ENCODE measurements at places on chromosomes 2 and 18.

DNA sequence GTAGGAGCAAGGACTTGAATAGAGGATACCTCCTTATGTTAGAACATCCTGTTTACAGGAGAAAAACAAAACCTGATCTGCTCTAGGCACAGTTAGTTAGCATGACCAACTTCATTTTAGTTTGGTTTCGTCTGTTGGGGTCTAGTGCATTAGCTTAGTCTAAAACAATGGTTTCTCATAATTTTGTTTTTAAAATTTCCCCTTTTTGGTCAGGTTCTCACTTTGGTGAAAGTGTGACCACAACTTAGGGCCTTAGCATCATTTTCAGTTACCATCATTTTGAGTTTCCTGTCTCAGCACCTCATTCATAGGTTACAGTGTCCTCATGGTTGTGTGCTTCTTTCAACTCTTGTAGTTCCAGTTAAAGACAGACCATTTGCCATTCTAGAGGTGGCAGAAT, 1277.0 kb upstream of the SLC39A10 start:
- no peak for DNase-seq

GRCh38 chr18:79439628-79440023, 43.9 kb downstream of the NFATC1 start:
- no peak for DNase-seq

DNA sequence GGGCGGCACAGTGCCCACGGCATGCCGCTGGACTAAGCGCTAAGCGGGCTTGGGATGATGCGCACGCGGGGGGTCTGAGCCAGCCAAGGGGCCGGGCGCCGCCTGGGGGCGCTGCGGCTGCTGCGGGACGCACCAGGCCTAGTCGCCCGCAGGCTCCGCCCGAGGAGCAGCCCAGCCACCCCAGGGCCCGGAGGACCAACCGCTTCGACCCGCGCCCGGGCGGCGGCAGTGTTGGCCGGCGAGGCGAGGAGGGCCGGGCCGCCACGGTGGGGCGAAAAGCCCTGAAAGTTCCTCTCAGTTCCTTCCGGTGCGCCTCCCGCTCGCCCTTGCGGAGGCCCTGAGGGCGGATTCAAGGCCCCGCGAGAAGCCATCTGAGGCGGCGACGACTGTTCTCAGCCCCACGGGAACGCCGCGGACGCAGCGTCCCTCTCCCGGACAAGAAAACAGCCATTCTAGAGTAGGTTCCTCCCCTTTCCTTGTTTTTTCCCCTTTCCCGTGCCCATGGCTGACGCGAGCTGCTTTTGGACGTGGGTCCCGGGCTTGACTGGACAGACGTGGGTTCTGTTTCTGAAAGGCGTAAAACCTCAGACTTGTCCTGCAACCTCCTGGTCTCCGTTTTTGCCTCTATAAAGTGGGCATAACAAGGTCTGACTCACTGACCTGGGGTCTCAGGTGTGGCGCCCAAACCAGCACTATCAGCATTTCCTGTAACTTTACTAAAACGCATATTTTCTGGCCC, at the start of gene ANKAR:
ANKAR (plus strand) TSS at position 297 of the 739 bp plus-strand sequence. CDS start 1,821 bp downstream, outside the sequence.
- no peak for DNase-seq

- DNase-seq, result no peak
Measured at GRCh38 chr18:29078273-29078672, 901.3 kb upstream of the CDH2 start.

DNA sequence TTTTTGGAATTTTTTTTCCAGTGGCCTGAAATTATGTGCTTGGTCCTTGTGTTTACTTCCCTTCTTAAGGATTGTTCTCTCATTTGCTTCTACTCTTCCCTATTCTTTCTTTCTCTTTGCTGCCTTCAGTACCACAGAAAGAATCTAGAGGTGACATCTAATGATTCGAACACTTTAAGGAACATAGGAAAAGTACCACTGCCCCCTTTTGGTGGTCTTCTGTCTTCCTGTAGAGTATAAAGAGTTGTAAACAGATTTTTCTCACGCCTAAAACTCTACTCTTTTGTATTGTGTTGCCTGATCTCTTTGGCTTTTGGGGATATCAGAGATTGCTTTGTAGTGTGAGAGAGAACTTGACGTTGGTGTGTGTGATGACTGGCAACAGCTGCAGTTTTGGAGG, 7.0 kb upstream of the SCTR start:
- DNase-seq, result no peak

DNA sequence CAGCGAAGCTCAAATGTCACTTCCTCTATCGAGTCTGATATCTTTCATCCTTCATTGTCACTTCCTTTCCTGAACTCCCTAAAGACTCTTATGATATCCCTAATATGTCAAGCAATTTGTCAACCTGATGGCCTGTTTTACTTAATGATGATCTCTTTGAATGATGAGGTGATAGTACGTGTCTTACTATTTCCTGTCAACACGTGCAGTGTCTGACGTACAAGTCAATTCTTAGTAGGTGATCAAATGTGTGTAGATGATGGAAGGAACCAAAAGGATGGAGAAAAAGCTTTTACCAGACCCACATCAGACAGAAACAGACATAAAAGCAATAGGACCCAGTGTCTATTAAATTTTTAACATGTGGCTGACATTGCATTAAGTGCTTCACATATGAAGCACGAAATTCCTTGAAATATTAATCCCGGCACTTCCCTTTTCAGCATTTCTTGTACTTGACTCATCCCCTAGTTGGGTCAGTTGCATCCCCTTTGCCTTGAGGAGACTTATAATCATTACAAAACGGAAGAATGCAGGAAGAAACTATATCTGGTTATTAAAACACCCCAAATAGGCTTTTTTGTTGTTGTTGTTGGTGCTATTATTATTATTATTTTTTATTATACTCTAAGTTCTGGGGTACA, 108.6 kb upstream of the NYAP2 start:
- no peak for DNase-seq

DNA sequence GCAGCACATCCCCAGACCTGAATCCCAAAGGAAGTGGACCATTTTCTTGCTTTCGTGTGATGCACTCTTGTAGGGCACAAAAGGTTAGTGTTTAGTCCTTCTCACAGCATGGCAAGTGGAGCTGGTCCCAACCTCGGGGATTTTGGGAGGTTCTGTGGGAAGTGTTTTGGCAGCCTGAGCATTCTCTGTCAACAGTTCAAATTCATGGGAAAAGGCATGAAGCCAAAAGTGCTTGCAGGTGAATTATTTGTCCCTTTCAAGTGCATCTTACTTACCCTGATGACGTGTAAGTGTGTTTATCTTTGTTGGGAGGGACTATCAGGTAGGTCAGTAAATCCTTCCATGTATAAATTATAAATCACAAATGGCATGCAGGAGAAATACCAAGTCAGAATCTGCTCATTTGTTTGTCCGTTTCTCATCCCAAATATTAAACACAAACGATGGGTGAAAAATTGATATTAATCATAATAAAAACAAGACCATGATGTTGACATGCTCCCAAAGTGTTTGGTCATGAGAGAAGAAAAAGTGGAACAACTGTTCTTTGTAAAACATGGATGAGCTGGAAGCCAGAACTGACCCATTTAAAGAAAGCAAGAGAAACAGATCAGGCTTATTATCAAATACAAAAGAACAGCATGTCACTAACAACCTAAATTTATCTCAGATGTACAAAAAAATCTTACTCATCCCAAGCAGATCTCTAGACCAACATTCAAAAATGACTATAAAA, 57.6 kb downstream of the EPHA4 start:
- DNase-seq, result no peak

- no peak for DNase-seq
Measured at GRCh38 chr2:154640000-154640399, 58.5 kb upstream of the KCNJ3 start.

DNA sequence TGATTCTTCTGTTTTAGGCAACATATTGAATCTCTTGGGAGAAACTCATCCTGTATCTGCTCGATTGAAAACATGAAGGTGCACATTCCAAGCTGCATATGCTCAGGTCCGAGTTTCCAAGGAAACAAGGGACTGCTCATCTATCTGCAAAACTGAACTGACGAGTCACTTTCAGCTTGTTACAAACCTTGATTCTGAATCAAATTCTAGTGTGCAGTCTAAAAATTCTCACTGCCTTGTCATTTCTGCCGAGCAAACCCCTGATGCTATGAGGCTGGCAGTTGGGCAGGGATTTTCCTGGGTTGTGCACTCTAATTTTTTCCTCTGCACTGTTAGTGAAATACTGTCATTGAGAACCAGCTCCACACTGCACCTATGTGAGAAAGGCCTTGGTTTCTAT, 101.3 kb upstream of the ETAA1 start:
- DNase-seq, result no peak

DNA sequence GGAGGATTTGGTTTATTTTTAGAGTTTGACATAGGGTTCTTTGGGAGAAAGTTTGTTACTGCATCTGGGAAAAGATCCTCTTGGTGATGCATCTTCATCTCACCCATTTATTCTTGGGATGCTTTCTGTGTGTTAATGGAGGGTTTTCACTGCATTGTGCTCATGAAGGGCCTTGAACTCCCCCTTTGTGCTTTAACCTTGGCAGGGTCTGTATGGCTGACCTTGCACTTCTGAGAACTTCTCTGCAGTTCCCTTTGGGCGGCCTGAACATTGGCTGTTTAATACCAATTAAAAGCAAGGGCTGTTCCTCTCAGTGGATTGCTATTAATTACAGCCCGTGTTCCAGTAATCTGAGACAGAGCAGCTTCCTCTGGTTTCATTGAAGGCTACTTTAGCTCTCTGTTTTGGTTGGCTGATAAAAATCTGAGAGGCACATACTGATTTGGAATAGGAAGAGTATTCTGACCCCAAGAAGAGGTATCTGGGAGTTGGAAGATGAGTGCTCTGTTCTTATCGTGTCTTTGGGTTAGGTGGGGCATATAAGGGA, 37.5 kb downstream of the FMNL2 start:
- DNase-seq, result no peak

DNA sequence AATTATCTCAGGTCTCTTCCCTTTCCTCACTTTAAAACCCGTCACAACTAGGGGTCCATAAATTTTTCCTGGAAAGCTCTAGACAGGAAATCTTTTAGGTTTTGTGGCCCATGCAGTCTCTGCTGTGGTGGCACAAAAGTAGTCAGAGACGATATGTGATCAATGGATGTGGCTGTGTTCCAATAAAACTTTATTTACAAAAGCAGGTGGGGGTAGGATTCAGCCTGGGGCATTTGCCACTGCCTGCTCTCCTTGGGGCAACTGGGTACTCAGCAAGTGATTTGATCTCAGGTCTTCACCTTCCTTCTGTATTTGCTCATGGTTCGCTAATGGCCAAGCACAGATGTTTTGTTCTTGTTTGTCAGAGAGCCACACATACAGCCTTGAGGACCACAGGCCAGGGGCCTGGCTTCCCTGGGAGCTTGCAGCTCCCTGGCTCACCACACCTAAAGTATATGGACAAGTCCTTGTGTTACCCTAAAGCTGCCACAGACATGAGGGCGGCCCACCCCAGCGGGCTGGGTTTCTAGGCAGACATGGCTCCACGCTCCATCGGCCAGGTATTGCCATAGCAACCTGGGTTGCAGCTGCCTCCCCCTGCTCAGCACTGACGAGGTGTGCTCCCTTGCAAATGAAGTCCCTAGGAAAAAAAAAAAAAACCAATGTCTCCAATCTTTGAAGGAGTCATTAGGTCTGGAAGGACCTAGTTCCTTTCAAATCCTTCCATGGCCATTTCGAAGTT, 89.7 kb upstream of the YWHAQ start:
- DNase-seq, result no peak

DNA sequence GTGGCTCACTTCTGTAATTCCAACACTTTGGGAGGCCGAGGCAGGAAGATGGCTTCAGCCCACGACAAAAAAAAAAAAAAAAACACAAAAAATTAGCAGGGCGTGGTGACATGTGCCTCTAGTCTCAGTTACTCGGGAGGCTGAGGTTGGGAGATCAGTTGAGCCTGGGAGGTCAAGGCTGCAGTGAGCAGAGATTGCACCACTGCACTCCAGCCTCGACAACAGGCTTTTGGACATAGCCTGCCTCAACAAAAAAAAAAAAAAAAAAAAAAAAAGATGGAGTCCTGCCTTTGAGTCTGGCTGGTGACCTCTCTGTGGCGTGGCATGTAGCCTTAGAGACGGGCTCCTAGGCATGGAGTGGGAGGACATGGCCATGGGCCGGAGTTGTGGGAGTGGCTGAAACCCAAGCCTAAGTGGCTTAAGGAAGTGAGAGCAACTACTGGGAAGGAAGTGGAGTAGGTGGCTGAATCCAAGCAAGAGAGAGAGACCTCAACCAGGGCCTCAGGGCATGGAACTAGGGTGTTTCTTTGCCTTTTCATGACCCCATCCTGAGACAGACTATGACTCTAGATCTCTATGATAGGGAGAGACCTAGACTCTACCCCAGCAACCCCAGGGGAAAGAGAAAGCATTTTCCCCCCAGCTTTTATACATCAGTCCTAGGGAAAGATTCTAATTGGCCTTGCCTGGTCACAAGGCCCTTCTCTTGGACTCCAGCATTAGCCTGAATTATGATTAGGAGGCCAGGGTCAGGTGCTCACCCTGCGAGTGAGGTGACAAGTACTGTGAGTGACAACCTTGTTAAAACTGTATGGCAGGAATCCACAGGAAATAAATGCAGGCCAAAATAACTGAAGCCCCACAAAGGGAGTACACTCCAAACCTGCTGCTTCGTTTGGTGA, 34.2 kb downstream of the NPAS2 start:
- no peak for DNase-seq

- no peak for DNase-seq
Measured at GRCh38 chr2:31511376-31511775, 69.4 kb downstream of the SRD5A2 start.

- DNase-seq, result no peak
Measured at GRCh38 chr2:72847534-72848315, 21.9 kb upstream of the EXOC6B start.

DNA sequence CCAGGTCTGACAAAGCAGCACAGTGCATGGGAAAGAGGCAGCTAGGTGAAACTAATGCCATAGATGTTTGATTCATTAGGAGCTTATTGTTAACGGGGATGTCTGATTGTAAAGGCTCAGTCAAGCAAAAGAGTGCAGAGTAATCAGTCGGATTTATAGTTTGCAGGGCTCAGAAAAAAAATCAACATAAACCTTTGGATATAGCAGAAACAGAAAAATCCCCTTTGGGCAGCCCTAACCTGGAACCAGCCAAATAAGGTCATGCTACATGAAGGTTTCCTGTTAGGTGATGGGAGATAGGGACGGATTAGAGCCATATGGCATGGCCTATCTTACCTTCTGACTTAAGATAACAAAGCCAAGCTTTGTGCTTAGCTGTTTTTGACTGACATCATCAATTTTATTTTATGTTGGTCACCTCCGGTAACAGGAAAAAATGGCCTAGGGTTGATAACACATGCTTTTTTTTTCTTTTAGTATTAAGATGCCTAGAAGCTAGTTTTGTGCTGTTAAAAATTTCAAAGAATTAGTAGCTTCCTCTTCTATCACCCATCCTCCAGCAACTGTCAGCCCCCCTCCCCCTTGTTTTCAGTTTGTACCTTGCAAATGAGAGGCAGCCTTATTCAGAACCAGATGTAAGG, 60.7 kb upstream of the ZEB2 start:
- DNase-seq, result no peak

DNA sequence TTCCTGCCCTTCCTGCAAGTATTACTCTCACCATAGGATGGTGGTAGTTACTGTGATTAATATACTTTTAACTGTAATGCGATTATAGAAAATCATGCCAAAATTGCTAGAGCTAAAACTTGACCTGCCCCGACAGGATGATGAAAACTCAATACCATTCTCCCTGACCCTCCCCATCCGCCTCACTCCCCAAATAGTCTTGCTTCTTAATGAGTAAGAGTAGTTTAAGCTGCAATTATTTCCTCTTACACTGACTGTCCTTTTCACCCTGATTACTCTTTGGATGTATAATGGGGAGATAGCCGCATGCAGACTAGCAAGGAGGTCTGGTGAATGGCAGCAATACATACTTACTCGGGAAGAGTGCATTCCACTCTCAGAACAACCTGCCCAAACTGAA, 269.6 kb upstream of the SIX3 start:
- no peak for DNase-seq

GRCh38 chr2:113133704-113134598, 6.6 kb downstream of the IL1RN start:
- no peak for DNase-seq

GRCh38 chr2:216920143-216920876, 60.4 kb upstream of the TNP1 start:
- DNase-seq, result no peak

Measured in keratinocyte (primary cell).